Thoracic aorta (tissue), 2 donors: ENCODE measurements at places on chromosomes 3 and 15. TPM values are rescaled to one million over a fixed set of nuclear protein-coding genes. Genes with fewer than 3 reads are reported as not detected.
A peak's percentile ranks its signal among the peaks of the same experiment; 100 is the strongest.

DNA sequence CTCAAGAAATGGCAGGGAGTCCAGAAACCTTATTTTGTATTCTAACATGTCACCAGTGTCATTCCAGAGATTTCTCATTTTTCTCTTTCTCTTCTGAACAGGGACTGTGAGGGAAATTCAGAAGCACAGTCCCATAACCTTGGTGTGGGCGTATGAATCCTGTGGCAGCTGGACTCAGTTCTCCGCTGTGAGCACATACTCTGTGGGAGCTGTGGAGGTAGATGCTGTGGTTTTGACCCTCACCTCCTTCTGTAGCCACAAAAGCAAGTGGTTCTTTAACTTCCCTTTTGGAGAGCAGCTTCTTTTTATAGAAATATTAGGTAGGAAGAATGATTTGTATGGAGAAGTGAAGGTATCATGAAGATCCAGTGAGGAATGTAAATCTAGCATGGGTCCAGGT is 13.4 kb downstream of the TMEM207 start:
- no peak overlapping the region for H3K27ac ChIP-seq
- H3K36me3 ChIP-seq, result no peaks in the 10 kb centered on the region
- H3K4me3 ChIP-seq, result no peak overlapping the region
- no peaks in the 10 kb centered on the region for H3K4me1 ChIP-seq
- no peak for DNase-seq

IQCF5 gene
- total RNA-seq, result not detected

- no peaks in the 10 kb centered on the region for H3K36me3 ChIP-seq
- H3K27ac ChIP-seq, result no peak overlapping the region
- peaks cover 3% of the 10 kb centered on the region for H3K4me1 ChIP-seq
- H3K27me3 ChIP-seq, result no peaks in the 10 kb centered on the region
- DNase-seq, result no peak
These were observed 73.1 kb upstream of the PRR23E start for GRCh38 chr3:127119693-127120464.

DNA sequence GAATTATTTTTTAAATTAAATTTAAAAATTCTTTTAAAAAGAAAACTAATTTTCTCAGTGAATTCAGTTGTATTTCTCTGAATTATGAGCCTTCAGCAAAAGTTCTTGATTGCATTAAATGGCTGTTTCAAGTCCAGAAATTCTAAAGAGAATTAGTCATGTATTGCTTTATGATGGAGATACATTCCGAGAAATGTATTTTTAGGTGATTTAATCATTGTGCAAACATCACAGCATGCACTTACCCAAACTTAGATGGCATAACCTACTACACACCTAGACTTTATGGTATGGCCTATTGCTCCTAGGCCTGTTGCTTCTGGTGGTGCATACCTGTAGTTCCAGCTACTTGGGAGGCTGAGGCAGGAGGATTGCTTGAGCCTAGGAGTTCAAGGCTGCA is 44.3 kb upstream of the GCNT3 start:
- no peaks in the 10 kb centered on the region for H3K27me3 ChIP-seq
- no peaks in the 10 kb centered on the region for H3K4me1 ChIP-seq
- H3K27ac ChIP-seq, result no peak overlapping the region
- no peak for DNase-seq

GRCh38 chr3:46749129-46749528 is 31.5 kb upstream of the PRSS50 start:
- no peak overlapping the region for H3K4me3 ChIP-seq
- DNase-seq, result no peak
- no peaks in the 10 kb centered on the region for H3K36me3 ChIP-seq
- no peaks in the 10 kb centered on the region for H3K4me1 ChIP-seq
- no peak overlapping the region for H3K27ac ChIP-seq
- H3K27me3 ChIP-seq, result no peaks in the 10 kb centered on the region

DNA sequence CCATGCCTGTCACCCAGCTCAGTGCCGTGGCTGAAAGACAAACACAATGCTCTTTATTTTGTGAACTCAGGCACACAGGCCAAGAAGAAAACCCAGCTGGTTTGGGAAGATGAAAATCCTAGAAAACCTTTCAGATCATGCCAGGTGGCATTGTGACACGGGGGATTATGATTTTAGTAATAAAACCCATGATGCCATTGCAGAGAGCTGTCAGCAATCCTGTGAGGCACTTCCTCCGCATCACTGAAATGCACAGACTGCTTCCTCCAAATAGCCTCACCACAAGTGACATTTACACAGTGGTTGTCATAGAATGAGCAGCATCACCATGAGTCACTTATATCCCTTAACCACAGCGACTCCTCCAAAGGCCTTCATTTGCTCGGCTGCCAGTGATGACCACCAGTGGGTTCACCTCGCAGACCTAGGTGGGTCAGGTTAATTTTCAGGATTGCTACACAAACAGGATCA is 22.7 kb downstream of the ABHD6 start:
- no peak for DNase-seq
- H3K27me3 ChIP-seq, result no peaks in the 10 kb centered on the region
- no peaks in the 10 kb centered on the region for H3K4me1 ChIP-seq

NTRK3 gene
- 84.9 TPM for total RNA-seq

GRCh38 chr3:119676771-119677640 is at the start of gene COX17:
Gene COX17, minus strand, starts transcription at chr3:119677406. Its CDS starts 96 bp downstream, at chr3:119677310.
- peak within 1 kb of the TSS; percentile 88 for H3K27ac ChIP-seq
- peaks cover 13% of the 10 kb centered on the region for H3K4me1 ChIP-seq
- H3K27me3 ChIP-seq, result no peaks in the 10 kb centered on the region
- H3K4me3 ChIP-seq, result peak within 1 kb of the TSS; percentile 76
- DNase-seq, result peak; percentile 85
- peaks cover 12% of the 10 kb centered on the region for H3K36me3 ChIP-seq

- DNase-seq, result no peak
- H3K27me3 ChIP-seq, result no peaks in the 10 kb centered on the region
- H3K27ac ChIP-seq, result no peak overlapping the region
- H3K36me3 ChIP-seq, result no peaks in the 10 kb centered on the region
- H3K4me1 ChIP-seq, result no peaks in the 10 kb centered on the region
These were observed 63.6 kb downstream of the KBTBD12 start for GRCh38 chr3:127978636-127979035.
